ENCODE measurements at places on chromosomes 11 and 22. TPM values are rescaled to one million over a fixed set of nuclear protein-coding genes. Genes with fewer than 3 reads are reported as not detected.

GRCh38 chr11:82261367-82261766 lies 472.3 kb downstream of the FAM181B start:
- DNase-seq: no peak

DNA sequence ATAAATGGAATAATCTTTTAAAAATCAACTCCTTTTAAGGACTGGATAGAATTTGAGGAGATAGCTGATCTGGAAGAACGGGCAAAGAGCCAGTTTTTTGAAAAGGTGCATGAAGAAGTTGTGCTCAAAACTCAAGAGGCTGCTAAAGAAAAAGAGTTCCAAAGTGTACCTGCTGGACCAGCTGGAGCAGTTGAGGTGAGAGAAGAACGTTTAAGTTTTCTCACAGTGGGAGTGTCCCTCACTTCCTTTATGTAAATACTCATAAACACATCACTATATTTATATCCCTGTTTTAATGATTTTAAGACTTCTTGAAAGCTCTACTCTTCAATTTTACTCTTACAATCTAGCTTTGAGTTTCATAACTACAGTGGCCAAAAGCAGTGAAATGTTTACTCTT lies 11.7 kb upstream of the ANKRD42 start:
- DNase-seq: no peak

DNA sequence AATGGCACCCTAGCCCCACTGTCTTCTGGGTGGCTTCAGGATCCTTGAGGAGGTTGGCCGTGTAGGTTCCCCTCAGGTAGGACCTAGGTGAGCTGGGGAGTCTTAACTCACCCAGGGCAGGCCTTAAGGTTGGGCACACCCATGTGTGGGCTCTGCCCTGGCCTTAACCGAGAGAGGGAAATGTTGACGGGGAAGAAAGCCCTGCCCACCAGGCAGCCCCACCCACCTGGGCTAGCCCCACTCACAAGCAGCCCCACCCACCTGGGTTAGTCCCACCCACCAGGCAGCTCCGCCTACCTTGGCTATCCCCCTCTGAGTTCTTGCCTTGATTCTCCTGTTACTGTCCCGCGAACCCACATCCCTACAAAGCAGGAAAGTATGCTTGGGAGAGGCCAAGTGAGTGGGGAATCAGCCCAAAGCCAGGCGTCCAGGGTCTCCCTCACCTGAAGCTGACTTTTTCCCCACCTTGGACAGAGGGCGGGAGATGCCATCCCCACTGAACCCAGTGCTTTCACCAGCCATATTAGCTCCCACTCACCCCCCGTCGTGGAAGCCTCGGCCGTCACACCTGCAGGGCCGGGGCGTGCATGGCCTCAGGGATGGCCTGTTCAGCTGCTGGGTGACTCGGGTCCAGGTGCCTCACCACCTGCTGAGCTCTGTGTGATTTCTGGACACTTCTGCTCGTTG lies at the start of gene MYEOV:
Gene MYEOV, plus strand, starts transcription at position 337 of the 687 bp plus-strand sequence. CDS start 1,200 bp downstream, outside the sequence.
- no peak for DNase-seq

- DNase-seq: no peak
Measured at GRCh38 chr11:115706626-115707135, 202.5 kb upstream of the CADM1 start.

DNA sequence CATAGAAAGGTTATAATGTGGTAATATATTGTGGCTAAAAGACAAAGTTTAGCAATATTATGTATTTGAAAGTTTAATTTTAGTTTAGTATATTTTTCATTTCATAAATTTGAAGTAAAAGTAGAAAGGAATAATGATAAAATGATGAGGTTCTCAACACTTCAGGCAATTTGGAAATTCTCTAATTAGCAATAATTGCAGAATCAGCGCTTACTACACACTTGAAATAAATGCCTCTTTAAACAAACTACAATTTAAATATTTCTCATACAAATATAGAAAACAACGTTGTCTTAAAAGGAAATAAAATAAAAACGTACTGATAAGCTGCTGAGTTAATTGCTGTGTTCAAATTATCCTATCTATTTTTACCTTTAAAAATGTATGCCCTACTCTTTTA lies 25.9 kb downstream of the CASP12 start:
- DNase-seq: no peak

Gene CNTF
- 1.4 TPM for total RNA-seq

- DNase-seq: no peak
Measured at GRCh38 chr11:83072350-83073242, 899 bp upstream of the RAB30 start.

DNA sequence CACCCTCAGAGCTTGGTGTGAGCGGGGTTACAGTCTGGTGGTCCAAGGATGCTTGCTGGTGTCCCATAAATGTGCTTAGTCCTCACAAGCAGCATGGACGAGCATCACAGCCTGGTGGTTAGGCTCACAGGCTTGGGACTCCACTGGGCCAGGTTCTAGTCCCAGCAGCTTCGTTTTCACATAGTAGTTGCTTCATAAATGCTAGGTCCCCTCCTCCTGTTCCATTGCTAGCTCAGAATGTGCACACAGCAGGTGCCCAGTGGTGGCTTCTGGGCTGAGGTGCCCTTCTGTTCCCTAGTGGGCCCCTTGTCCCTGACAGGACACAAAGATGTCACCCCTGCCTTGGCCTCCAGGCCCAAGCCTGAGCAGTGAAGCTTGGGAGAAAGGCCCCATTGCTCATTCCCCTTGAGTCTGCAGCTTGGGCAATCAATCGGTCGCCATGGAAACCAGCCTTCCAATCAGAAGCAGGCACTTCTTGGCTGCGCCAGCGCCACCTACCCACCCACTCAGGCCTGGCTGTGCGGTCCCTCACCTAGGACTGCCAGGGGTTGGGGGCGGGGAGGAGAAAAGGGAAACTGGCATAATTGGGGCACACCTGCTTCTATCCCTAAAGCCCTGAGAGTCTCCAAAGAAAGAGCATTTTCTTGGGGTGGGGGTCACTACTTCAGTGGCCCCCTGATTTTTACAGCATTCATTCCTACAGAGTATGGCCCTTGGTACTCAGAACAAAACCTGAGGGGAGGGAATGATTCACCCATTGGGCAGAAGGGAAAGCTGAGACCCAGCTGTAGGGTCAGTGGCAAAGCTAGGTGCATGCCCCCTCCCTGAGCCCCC lies 48.1 kb downstream of the CYTH4 start:
- no peak for DNase-seq

- no peak for DNase-seq
Measured at GRCh38 chr11:103773059-103773458, 263.4 kb upstream of the DDI1 start.

DNA sequence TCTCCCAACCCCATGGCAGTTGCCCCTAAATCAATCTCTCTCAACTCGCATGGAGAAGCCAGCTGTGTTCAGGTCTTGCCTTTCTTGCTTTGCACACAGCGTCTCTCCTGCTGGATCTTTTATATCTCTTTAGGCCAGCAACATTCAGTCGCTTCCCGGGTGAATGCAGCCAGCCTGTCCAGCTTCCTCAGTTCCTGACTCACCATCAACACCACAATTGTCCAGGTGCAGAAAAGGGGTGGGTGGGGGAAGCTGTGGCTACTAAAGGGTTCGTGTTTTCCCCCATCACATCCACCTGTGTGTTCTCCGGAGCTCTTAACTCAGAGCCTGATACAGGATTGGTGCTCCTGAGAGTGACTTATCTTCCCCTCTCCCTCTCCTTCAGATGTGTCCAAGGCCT lies 116.5 kb downstream of the HIPK3 start:
- DNase-seq: no peak

DNA sequence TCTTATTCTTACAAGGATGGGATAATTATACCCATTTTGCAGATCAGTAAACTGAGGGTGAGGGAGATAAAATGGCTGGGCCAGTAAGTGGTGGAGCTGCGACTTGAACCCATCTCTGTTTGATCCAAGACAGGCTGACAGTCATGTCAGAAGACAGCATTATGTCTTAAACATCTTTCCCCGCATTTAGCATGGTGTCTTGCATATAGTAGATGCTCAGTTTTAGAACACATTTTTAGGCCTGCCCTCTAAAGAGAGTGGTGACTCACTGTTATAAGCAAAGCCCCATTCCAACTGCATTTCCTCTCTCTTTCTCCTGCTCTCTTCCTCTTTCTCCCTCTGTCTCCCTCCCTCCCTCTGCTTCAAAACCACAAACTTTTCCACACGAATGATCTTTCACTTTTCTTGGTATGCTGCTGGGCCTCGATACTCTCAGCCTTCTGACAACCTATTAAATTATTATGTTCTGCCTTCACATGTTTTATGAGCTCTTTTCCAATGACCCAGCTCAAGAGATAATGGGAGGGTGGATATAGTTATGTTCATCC lies 25.2 kb downstream of the CWC15 start:
- DNase-seq: no peak

Gene KCNJ4
- 20.5 TPM for total RNA-seq

Gene SAA4
- not detected for total RNA-seq

GRCh38 chr11:134712228-134713145 lies 300.4 kb upstream of the B3GAT1 start:
- DNase-seq: no peak

Gene SYT13
- 6.9 TPM for total RNA-seq

DNA sequence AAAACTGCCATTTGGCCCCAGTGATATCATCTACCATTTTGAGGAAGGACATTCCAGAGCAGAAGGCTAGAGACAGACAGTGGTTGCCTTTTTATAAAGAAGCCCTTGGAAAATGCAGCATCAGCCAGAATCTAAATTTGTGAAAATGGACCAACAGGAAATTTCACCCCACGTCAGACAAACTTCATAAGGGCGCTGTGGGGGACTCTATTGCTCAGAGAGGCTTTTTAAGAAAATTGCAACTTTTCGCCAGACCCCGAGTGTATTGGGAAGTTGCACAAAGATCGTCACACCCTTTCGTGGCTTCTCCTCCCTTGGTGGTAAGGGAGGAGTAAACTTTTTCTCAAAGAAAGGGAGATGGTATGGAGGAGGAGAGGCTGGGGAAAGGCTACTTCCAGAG lies 12.3 kb upstream of the ALX4 start:
- DNase-seq: no peak

DNA sequence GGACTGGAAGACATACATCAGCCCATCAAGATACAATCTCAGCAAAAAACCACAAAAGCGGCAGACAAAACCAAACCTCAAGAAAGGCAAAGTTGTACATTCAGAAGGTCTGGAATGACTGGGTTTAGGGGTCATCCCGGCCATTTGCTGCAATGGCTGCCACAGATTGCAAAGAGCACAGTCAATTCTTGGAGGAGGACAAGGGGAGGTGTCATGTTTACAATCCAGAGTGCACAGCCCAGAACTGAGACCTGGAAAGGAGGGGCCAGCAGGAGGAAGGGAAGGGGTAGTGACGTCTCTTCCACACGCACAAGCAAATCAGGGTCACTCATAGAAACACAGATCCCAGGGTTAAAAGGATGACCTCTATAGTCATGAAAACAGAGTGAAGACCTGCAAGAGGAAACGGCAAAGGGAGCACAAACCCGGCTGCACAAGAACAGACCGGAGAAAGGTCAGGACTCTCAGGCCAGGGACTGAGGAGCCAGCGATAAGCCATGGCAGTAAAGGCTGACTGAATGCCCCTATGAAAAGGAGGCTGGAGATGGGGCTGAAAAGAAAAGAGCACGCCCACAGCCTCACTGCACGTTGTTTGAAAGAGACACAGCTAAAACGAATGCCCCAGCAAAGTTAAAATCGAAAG lies 18.2 kb upstream of the MUC5AC start:
- no peak for DNase-seq

- DNase-seq: no peak
Measured at GRCh38 chr22:43088627-43088983, 586 bp downstream of the TTLL1 start.

DNA sequence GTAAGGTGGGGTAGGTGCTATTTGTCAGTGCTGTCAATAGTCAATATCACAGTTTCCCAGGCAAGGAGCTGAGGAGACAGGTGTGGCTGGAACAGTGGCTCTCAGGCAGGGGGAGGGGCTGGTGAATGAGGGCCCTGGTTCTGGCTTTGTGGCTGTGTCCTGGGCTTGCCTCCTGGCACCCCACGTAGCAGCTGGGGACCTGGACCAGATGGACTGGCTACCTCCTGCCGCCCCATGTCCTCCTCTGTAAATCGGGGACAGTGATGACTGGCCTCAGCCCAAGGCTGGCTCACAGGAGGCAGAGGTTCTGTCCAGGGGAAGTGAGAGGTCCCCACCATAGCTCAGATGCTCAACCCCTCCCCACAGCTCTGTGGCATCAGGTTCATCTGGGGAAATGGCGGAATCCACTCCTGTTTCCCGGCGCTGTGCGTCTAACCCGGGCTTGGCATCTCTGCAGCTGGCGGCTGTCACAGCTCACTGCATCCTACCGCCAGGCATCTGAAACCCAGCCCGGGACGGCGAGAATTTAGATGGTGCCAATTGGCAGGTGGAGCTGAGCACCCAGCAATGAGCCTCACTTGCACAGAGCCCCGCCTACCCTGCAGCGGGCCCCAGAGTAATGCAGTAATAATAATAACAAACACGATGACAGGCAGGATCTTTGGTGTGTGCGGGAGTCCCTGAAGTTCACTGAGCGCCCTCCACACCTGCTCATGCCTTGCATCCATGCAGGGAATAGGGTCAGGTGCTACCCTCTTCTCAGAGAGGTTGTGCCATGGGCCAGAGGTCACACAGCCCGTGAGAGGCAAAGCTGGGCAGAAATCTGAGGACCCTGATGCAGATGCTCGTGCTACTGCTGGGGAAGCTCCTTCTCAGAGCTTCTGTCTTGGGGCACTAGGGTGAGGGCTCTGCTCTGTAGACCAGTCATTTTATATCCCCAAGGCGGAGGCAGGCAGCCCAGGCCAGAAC lies 27.8 kb upstream of the SHISAL1 start:
- no peak for DNase-seq

Gene ISX
- not detected for total RNA-seq

Gene C11orf42
- not detected for total RNA-seq

DNA sequence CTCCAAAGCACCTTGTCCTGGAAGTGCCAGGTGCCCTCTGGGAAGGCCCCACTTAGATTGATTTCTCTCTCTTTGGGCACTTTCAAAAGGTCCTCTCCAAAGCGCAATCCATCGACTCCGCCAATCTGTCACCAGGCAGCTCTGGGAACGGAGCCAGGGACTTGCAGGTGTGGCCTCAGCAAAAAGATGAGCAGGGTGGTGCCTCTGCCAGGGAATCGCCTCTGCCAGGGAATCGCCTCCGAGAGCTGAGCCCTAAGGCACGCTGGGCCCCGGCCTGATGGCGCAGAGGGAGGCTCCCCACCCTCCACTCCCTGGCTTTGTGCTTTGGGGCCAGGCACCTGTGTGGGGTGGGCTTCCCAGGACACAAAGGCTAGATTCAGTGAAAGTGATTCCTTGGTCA lies 1391.3 kb downstream of the TBC1D22A start:
- no peak for DNase-seq

DNA sequence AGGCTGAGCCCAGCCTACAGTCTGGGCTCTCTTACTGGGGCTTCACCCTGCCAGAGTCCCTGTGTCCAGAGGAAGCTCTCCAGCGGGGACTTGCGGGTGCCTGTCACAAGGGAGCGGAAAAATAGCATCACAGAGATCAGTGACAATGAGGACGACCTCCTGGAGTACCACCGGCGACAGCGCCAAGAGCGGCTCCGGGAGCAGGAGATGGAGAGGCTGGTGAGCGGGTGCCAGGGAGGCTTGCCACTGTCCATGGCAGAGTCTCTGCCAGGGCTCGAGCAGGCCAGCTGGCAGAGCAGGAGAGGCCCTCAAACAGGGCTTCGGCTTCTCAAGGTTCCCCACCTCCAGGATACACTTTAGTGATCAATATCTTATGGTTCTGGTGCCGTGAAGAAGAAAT lies 21.0 kb downstream of the PHLDB1 start:
- DNase-seq: peak; percentile 81

Data from left ventricle myocardium superior (tissue), 1 donor.